DMS53 (cell line): ENCODE measurements at places on chromosomes 1 and 21.
A peak's percentile ranks its signal among the peaks of the same experiment; 100 is the strongest.

DNA sequence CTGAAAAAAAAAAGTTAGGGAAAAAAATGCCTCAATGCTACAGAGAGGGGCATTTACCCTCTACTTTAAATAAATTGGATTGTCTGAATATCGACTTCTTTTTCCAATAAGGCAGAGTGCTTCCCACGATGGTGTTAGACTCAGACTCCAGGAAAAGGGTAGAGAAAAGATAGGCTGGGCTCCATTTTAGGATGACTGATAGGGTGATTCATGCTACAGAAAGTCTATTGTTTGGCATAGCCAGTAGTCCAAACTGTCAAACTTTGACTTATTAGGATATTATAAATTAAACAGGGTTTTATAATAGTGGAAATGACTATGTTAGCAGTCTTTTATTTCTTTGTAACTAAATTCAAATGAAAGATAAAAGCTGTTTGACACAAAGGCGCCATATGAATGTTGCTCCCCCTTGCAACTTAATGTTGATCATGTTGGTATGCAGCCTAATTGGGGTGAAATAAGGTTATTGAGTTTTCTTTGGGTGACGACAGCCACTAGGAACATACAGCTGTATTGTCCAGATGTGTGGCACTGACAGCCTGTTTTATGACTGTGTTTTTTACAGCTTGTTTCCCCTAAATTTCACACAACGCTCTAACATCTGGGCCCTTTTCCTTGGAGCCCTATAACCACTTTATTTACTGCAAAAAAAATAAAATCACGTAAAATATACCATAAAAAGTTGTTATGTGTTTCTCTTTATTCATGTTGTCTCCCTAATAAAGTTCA lies 69.3 kb downstream of the SPAG17 start:
- DNase-seq = peak; percentile 1

- no peak for DNase-seq
These were observed 10.8 kb upstream of the A3GALT2 start for GRCh38 chr1:33331444-33332356.

GRCh38 chr1:30229960-30230359 lies 493.4 kb downstream of the MATN1 start:
- DNase-seq = no peak

- DNase-seq = peak; percentile 51
These were observed 155.7 kb downstream of the TNFSF18 start for GRCh38 chr1:172895050-172895460.

DNA sequence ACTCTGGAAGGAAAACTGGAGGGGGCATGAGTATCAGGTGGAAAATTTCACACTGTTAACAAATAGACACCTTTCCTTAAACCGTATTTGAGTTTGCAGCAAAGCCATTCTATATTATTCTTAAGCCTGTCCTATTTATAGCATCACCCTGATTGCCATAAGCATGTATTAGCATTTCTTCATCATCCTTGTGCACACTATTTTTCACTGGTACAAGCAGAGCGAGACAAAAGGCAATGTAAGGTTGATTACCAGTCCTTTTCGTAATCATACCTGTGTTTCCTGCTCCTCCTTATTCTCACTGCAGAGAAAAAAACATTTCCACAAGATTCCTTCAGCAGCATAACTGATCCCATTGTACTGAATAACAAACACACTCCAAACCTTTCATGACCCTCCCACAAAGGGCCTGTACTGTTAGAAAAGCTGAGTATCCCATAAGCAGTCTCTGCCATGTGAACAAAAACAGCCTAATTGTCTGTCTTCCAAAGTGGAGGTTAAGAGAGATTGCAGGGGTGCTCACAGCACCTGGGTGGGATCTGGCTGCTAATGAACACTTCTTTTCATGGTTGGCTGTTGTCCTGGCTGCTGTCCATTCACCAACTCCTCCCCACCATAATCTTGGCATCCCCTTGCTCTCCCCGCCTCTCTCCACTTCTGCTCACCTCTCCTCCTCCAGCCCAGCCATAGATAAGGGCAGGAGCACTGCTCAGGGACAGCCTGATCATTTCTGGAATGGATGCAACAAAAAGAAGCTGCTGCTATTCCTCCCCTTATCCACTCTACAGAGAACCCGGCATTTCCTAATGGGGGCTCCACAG lies 30.4 kb downstream of the VTCN1 start:
- no peak for DNase-seq

DNA sequence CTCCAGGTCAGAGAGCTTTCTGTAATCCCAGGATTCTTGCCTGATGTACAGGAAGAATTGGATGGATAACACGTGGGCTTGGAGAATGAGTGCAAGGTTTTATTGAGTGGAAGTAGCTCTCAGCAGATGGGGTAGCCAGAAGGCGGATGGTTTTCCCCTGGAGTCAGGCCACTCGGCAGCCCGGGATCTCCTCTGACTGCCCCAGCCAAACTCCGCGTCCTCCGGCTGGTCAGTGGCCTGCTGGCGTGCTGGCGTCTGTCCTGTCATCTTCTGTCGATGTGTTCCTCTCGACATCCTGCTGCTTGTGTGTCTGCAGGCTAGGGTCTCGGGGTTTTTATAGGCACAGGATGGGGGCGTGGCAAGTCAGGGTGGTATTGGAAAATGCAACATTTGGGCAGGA lies 27.4 kb upstream of the GJA9 start:
- no peak for DNase-seq

- DNase-seq = no peak
These were observed 62.9 kb upstream of the TMPRSS2 start for GRCh38 chr21:41570791-41571355.

DNA sequence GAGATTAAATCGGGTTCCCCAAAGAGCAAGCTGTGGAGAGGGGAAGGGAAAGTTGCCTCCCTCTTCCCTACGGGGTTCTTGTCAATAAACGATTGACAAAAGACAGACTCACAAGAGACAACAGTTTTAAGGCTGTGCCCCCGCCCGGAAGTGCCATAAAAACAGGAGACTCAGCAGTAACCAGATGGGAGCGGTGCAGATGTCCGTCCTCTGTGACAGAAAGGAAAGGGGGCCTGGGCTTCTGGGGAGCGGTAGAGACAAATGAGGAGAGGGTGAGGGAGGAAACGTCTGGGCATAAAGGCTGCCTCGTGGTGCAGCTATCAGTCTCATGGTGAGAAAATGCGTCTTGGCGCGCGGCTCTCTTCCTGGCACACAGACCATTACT lies 5.9 kb downstream of the TP73 start:
- no peak for DNase-seq
